Cardiac septum (tissue), 1 donor: ENCODE measurements at places on chromosomes 3 and 15.

- no peak for DNase-seq
Measured at GRCh38 chr15:58362262-58362922, 69.4 kb upstream of the LIPC start.

DNA sequence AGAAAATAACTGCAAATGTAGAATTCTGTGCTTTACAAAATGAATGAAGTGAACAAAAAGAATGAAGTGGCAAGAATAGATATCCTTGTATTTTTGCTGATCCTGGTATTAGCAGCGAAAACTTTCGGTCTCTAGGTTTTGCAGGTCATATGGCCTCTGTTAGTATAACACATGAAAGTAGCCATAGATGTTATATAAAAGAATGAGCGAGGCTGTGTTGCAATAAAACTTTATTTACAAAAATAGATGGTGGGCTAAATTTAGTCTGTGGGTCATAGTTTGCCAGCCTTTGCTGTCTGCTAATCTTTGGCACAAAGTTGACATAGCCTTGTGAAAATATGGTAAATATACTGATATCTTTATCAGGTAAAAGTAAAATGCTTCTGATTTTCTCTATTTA lies 35.2 kb downstream of the SEC22A start:
- no peak for DNase-seq

DNA sequence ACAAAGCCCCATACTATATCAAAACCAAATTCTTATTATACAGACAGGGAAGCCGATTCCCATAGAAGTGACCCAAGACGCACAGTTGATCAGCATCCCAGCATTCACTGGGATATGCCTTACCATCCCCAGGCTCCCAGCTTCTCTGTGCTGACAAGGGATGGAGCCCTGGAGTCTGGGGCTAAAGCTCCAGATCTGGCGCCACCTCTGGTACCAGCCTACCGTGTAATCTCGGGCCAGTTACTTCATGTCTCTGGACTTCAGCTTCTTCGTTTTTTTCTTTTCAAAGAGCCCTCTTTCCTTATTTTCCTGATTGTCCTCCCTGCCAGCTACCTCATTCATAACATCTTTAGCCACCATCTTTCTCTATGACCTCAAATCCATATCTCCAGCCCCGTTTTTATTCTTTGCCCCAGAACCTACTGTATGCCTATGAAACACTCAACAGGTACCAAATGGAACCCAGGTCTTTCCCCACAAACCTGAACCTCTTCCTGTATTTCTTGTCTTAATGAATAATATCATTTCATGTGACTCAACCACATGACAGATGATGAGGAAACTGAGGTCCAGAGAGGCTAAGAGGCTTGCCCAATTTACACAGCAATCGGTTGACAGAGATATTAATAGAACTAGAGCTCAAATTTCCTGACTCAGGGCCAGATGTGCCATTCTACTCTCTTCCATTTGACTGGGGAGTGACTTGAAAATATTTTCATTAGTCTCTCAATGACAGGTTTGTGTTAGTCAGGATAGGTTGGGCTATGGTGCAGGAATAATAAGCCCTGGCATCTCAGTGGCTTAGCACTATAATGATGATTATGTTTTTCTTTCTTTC lies 85.4 kb upstream of the TLE3 start:
- peak; percentile 29 for DNase-seq

DNA sequence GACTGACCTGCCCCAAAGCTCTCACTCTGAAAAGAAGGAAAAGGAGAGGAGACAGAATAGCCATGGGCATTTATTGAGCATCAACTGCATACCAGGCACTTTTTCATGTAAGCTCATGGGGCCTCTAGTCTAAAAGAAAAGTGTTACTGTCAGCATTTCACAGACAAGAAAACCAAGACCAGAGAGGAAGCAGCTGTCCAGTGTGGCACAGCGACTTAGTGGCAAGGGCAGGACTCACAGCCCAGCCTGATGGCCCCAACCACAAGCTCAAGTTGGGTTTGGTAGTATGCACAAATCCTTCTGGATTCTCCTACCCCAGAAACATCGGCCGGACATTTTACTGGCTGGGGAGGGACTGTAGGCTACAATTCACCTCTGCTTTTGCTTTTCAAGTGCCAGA lies 5.8 kb downstream of the EFCC1 start:
- DNase-seq: no peak

- peak; percentile 91 for DNase-seq
Measured at GRCh38 chr15:99123713-99124451, 19.0 kb downstream of the SYNM start.

DNA sequence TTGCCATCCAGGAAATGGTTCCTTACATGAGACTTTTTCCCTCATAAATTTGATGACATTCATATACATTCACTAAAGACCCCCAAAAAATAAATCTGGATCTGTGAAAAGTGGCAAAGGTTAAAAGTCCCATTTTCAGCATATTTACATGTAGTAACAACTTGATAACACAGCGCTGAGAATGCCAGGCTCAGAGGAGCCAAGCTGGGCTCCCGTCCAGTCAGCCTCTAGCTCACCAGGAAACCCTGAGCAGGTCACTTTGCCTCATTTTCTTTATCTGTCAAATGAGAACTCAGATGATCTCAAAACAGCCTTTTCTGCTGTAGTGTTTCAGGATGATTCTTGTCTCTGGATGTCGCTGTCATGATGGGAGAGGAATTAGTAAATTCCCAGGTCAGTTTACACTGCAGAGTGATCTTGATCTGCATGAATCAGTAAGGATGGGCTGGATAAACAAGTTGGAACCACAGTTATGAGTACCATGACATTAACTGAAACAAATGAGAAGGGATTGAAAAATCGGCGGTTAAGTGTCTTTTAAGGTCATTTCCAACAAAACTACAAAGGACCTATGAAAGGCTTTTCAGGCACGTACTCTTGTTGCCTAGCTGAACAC lies 82.8 kb downstream of the PPARG start:
- no peak for DNase-seq

DNA sequence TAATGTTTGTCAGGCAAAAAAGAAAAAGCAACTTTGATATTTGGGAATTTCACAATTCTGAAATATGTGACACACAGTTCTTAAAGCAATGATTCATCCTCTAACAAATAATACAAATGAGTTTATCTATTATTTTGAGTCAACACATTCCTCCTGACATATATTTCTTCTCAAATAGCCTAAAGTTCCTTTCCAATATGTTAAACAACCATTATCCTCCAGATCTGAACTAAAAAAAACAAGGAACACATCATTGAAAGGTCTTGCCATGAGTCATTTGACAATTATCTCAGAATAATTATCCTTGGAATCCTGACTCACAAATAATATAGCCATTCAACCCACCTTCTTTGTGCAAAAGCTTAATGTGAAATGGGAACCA lies 208.7 kb upstream of the CDIN1 start:
- no peak for DNase-seq

DNA sequence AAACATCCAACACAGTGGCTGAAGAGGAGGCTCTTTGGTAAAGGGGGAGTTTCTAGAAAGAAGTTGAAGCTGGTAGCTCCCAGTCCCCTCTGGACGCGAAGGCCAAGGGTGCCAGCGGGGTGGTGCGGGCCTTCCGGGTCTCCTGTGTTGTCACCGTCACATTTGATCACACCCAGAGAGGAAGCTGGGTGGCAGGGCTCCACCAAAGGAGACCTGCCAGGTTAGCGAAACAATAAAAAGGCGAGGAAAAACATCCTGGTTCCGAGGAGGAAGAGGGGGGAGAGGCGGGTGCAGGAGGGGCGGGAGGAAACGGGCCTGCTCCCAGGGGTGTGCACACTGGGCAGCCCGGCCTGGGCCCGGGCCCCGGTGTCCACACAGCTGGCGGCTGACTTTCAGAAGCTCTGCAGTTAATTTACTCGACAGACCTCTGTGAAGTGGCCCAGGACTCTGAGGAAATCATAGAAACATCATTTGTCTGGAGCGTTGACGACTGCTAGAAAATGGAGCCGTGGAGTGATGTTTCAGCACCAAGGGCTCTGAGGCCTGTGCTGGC lies 12.1 kb downstream of the HEG1 start:
- no peak for DNase-seq

GRCh38 chr15:100929641-100930042 lies 10.5 kb downstream of the LRRK1 start:
- DNase-seq: no peak

GRCh38 chr15:41154412-41154811 lies 38.3 kb upstream of the INO80 start:
- no peak for DNase-seq

- no peak for DNase-seq
Measured at GRCh38 chr3:98739266-98739665, 23.9 kb upstream of the ST3GAL6 start.

DNA sequence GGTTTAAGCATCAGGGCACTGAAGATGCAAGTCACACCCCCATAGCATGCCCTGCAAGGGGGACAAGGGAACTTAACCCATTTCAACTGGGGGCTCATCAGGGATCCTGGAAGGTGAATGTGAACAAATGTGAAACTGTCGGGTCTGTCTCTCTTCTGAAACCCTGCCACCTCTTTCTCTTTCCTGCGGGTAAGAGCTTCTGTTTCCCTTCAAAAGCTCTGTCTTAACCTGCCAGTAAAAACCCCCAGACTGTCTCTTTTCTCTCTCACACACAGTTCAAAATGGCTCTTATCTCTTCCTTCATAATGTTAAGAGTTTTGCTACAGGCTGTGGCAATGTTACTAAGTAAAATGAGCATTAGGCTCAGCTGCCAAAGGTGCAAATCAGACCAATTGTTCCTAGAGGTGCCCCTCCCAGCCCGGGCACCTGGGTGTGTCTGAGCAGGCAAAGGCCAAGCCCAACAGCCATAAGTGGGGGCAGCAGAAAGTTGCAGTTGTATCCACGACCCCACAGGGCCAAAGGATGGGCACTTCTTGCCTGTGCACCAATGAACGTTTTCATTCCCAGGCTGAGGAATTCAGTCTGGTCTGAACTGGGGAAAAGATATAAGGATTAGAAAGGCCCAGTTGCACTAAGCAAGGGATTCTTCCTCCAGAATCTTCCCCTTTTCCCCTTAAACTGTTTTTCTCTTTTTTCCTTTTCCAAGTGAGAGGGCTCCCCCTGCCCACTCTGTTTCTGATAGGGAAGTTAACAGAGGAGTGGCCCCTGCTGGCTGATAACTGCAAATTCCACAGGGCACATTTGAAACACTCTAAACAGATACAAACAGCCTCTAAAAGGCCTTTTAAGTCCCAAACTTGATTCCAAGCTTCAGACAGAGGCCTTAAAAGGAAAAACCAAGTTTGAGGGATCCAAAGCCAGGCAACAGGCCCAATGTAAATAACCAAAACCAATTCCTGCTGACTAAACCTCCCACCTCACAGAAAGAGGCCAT lies 113.8 kb upstream of the EPHA6 start:
- DNase-seq: no peak

- DNase-seq: no peak
Measured at GRCh38 chr3:48708481-48708889, 8.5 kb downstream of the IP6K2 start.

DNA sequence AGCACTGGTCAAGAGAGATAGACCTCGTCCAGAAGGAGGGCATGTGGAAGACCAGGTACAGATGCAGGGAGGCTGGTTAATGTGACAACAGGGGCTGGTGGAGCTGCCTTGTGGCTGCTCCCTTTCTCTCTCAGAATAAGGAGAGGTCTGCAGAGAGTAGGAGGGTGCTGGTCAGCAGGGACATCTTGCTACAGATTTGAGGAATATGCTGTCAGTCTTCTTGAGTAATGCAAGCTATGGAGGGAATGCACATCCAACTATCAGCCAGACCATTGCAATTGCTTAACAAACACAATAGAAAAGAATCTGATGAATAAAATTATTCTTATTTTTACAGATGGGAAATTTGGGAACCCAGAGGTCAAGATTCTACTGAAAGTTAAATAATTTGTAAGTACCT lies 20.3 kb upstream of the SIAH2 start:
- no peak for DNase-seq

DNA sequence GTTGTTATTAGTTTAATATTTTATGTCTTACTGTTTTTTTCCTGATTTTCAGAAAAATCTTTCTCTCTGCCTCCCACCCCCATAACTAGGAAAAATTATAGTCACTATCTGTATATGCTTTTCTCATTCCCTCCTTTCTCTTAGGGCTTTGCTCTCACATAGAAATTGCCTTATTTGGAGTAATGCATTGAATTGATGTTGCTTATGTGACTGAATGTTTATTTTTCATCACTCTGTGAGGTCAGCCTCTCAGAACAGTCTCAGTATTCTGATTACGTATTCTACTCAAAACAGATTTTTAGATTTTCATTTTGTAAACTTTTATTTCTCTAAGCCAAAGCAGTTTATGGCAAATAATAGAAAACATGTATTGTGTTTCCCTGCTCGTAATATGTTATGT lies 121.0 kb downstream of the SLMAP start:
- DNase-seq: no peak

GRCh38 chr15:47582233-47582632 lies 135.1 kb upstream of the SEMA6D start:
- no peak for DNase-seq

- DNase-seq: no peak
Measured at GRCh38 chr3:152185891-152186630, 82.7 kb upstream of the MBNL1 start.
